ENCODE measurements at places on chromosomes 3 and 15.

GRCh38 chr15:59699810-59700431, 10.8 kb upstream of the BNIP2 start:
- no peak for DNase-seq

GRCh38 chr3:20724241-20724640, 538.2 kb upstream of the SGO1 start:
- DNase-seq, result no peak

DNA sequence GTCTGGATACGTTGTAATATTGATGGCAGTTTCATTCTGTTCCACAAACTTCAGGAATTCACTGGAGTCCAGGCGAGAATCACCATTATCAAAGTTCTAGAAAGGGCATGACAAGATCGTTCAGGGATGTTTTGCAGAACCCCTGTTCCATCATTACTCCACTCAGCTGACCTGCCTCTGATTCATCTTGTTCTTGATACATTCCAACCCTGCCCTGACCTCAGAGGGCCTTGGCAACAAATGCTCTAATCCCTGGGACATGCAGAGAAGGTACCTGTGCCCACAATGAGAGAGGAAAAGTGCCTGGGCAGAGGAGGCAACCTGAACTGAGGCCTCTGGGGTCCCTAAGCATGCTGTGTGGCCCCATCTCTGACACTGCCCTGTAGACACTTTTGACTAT, 45.9 kb downstream of the FSTL1 start:
- DNase-seq, result no peak

- no peak for DNase-seq
These were observed 31.2 kb downstream of the LINS1 start for GRCh38 chr15:100570735-100571313.

DNA sequence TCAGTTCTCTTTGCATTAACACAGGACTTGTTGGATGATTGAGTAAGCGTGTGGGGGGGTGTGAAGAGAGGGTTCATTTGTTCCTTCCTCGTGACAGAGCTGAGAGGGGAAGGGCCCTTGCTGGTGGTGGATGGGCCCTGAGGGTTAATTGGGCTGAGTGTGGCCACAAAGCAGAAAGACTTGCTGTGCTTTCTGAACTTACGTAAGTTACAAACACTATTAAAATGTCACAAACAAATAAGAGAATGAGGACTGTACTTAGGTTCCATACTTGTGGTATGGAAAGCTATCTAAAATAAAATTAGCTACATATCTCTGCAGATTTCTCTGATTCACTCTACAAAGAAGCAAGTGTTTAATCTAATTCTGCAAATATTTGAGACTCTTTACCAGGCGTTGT, 231.3 kb downstream of the LPP start:
- no peak for DNase-seq

Measured in NCI-H526 treated with DMSO at 0.1 percent for 48 hours (cell line).